ENCODE measurements at places on chromosomes 4 and X.

DNA sequence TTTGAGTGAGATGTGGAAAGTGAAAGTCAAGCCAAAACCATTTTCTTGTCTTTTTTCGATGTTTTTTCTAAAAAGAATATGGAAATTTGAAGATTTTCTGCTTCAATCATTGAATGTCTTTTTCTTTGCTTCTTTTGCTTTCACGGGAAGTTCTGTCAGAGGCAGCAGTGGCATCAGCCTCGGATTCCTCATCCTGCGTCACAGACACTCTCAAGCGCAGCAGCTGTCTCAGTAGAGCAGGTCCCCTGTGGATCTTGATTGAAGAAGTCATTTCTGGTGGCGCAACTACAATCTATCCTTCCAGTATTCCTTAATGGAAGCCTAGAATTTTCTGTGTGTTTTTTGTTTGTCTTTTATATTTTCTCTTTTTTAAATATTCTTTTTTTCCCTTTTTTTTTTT lies 52.7 kb upstream of the NEIL3 start:
- DNase-seq: no peak

- no peak for DNase-seq
Observed at GRCh38 chr4:42237010-42237409, 84.6 kb upstream of the BEND4 start.

DNA sequence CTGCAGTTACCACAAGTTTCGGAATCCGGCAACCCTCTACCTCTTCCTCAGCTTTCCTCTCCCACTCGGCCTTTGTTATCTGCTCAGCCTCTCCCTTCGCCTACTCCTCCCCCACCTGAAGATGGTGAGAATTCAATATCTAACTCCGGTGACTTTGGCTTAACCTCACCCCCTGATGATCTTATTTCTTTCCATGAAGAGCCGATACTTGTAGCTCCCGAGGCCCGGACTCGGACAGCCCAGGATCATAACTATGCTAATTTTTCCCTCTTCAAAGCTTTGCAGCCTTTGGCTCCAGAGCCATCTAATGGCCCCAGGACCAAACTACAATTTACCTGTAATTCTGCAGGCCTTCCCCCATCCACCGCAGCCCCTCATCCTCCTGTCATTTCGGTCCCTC lies 32.0 kb upstream of the MGST2 start:
- DNase-seq: peak; percentile 76

DNA sequence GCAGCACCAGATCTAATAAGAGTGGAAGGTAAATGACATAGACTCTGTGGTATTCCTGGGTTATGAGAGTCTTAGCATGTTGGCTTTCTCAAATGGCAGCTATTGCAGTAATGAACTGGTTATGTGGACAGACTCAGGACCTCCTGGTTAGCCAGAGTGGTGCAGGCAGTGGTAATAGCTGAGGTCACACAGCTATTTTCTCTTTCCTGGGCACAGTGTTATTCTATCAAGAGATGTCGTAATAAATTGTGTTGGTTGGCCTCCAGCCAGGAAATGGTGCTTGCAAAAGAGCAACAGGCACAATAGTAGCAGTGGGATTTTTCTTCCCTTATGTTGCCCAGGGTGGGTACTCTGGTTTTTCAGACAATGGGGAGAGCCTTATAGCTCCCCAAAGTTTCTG lies 279.2 kb upstream of the FGF16 start:
- no peak for DNase-seq

- peak; percentile 50 for DNase-seq
Observed at GRCh38 chrX:30570505-30570904, 7.1 kb downstream of the TASL start.

- no peak for DNase-seq
Observed at GRCh38 chr4:145755802-145756201, 75.9 kb downstream of the C4orf51 start.

DNA sequence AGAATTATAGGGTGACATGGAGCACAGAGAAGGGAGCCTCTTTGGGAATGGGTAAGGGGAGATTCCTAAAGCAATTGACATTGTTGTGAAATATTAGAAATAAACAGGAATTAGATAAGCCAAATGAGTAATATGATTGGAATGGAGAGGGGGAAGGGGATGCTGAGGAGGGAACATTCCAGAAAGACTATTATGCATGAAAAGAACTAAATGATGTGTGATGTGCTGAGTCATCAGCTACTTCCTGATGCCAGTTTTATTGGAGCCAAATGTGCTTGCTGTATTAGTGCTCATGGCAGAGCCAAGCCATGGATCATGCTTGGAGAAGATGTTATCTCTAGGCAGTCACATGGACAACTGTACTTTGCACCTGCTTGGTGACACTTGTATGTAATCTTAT lies 189.0 kb upstream of the HCCS start:
- no peak for DNase-seq

GRCh38 chrX:130623518-130623917 lies 221.7 kb downstream of the RBMX2 start:
- DNase-seq: peak; percentile 36

- DNase-seq: no peak
Observed at GRCh38 chr4:92231511-92231910, 72.3 kb upstream of the GRID2 start.

DNA sequence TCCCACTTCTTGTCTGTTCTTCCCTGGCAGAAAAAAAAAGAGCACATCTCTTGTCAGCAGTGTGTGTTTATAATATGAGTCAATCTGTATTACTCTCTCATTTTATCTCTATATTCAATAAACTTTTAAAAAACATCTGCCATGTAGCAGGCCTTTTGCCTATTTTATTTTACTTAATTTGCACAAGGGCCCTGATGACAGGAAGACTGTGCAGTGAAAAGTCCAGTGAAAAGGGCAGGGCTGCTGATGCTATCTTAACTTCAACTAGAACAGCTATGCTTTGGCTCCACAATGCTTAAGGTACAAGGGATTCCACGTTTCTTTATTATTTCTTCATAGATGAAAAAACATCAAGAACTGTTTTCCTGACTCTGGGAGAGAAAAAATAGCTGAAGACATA lies 97.0 kb upstream of the DGKK start:
- DNase-seq: no peak

DNA sequence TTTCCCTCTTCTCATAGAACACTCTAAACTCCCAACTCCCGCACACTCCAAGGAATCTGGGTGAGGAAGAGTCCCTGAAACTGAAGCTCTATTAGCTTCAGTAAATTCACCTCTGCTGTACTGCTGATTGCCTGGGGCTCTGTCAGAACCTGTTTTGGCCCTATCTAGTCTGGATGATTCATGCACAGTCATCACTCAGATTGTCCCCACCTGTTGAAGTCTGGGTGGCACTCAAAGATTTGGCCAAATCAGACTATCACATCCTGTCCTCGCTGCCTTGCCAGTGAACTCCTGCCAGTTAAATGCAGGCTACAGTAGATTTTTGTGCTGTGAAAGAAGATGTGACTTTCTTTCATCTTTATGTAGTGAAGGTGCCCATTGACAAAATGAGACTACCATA lies 63.5 kb upstream of the EMCN start:
- no peak for DNase-seq

GRCh38 chr4:82645936-82646565 lies 84.3 kb upstream of the TMEM150C start:
- DNase-seq: no peak

DNA sequence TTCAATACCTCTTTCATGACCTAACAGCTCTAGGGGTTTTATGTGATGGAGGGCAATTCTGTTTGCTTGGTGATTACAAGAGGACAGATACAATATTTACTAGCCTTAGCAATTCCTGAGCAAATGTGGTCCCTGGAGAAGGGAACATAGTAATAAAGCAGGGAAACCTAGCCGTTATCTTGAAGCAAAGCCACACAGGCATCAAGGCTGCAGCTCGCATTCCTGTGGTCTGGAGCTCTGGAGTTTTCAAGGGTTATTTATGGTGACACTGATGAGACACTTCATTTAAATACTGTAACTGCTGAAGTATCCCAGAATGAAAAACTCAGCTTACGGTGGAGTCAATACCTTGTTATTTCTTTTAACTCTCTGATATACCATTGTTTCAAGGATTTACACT lies 66.8 kb downstream of the AFF2 start:
- no peak for DNase-seq

- no peak for DNase-seq
Observed at GRCh38 chrX:72358313-72358712, 52.6 kb upstream of the CITED1 start.

GRCh38 chrX:80648023-80648422 lies 161.7 kb downstream of the BRWD3 start:
- no peak for DNase-seq

DNA sequence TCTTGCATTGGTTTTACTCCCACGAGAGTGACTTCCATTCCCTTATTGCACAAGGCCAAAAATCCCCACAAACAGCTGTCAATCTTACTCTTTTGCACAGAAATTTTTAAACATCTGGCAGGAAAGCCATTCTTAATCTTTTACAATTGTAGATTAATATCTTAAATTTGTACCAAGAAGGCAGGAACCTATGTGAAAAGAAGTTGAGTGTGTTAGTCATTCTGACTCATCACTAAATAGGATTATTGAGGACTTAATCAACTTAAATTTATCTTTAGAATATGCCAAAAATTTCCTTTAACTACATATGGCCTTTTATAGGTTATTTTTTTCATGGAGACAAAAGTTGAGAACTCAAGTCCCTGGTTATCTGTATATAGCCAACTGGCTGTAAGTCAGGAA lies 49.0 kb upstream of the VEGFC start:
- no peak for DNase-seq

DNA sequence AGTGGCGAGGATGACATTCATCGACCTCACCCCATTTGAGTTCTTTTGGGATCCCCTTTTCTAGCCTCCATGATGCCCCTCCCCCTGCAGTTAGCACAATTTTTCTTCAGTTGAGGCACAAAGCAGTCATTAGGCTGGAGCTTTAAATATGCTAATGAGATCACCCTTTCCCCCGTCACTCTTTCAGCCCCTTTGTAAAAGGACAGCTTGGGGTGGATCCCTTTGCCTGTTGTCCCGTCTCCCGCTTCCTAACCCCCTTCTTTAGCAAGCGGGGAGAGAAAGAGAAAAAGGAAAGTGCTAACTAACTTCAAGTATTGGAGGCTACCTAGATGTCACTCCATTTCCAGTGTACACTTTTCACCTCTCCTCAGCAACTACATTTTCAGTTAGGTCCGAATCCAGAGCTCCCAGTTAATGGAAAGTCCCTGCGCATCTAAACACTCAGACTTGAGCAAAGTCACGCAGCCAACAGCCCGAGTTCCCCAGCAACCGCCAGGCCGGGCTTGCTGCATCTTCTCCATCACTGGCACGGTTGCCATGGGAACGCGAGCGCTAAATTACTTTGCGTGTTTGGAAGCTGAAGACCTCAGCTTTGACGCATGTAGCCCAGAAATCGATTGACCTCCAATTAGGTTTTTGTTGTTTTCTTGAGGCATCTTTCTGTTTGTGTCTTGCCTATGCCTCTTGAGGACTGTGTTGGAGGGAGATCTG lies 76.8 kb downstream of the RTL5 start:
- DNase-seq: peak; percentile 61

GRCh38 chrX:39726771-39727170 lies 371.0 kb downstream of the BCOR start:
- no peak for DNase-seq

DNA sequence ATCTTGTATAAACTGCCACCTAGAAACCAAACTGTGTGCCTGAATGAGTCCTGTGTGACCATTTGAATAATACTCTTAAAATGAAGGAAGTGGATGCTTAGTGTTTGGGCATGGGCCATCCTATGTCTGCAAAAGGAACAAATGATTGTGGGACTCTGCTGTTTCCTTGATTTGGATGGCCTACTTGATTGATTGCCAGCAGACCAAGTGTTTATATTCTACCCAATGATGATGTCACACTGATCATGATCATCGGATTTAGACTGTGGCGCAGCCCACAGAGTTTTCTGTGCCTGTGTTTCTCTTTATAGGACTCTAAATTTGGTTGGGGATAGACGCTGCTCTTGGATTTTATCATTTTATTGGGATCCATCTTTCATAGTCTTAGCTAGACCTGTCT lies 4.4 kb downstream of the SEPTIN11 start:
- no peak for DNase-seq

DNA sequence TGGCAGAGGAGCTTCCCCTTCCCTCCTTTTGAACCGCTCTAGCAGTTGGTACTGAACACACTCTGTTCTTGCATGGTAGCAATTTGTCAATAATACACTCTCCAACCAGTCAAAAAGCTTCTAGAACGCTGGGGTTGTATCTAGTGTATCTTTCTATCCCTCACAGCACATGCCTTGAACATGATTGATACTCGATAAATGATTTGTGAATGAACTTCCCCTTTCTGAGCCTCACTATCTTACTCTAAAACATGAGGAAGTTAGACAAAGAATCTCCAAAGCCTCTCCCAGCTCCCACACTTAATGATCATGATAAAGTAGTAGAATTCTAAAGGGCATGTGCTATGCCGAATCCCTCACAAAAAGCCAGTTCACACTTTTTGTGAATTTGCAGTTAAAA lies 64.4 kb downstream of the DLG3 start:
- DNase-seq: no peak

DNA sequence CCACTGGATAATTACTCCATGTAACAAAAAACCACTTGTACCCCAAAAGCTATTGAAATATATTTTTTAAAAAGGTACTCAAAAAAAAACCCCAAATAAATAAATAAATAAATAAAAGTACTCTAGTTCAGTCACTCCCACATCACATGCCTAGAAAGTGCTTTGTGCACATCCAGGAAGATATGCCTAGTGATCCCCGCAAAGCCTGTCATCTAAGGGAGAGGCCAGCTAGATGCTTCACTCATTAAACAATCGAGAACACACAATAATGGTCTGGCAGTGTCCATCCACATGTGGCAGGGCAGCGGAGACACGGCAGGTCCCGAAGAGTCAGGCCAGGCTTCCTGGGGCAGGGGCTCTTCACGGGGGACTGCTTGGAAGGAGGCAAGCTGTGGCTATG lies 47.6 kb downstream of the RAB33B start:
- no peak for DNase-seq

DNA sequence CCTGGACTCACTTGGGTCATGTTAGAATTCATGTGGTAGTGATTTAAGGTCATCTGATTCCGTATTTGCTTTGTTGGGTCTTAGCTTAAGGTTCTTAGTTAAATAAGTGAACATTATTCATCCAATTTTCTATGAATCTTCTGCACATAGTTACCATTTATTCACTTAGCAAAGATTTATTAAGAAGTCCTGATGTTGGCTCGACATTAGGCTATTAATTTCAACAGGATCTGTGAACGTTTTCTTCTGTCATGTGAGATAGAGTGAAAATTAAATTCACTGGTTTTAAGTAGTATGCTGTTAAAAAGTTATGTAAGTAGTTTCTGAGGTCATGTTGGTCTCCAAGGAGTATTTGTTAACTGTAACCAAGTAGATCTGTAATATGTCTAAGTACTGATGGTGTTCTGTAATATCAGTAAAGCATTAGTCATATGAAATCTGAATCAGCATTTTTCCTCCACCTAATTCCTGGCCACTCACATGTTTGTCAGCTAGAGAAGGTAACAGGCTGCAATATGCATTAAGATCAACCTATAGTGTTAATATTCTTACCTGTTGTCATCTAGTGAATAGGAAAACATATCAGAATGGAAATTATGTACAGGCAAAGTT lies 155.6 kb downstream of the PCDH7 start:
- DNase-seq: no peak

GRCh38 chr4:25667931-25668557 lies 12.4 kb downstream of the SLC34A2 start:
- no peak for DNase-seq
